NCI-H748 treated with DMSO at 0.1 percent for 48 hours (cell line): ENCODE measurements at places on chromosomes 13 and 19.

DNA sequence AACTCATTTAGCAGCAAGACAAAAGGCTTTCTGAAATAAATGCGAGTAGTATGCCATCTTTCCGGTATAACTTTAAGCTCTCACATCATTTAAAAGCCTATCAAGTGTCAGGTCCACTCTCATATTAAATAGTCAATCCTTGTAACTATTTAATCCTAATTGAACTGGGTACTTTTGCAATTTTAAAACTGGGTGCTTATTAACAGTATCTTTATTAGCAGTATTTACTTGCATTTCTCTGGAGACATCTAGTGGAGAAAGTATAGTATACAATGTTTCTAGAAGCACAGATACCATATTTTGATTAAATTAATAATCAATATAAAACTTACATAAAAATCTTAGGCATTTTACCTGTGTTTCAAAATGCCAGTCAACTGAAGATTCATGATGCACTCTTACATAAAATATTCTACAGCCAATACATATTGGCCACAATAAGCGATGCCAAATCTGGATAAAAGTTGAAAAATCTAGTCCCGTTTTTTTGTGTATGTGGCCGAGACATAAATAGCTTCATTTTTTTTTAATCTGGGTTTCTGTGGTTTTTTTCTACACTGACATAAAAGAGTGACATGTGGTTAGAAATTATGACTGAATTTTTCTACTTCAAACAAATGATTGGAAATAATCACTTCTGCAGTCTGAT is 4.3 kb upstream of the POSTN start:
- peak; percentile 39 for DNase-seq

DNA sequence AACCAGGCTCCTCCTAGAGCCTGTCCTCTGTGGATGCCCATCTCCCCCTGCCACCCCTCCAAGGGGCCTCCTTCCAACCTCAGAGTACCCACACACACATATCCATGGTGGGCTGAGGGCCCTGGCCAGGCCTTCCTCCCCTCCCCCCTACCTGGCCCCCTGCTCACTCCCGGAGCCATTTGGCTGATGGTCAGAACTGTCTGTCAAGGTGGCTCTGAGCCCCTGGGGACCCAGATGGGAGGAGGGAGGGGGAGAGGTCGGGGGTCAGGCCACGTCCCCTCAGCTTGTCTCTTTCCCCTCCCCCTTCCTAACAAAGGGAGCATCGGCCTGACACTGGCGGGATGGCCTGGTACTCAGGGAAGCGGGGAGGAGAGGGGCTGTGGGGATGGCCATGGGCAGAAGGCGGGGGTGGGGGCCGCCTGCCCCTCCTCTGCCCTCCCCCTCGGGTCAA is 18.7 kb upstream of the POU2F2 start:
- DNase-seq, result no peak

DNA sequence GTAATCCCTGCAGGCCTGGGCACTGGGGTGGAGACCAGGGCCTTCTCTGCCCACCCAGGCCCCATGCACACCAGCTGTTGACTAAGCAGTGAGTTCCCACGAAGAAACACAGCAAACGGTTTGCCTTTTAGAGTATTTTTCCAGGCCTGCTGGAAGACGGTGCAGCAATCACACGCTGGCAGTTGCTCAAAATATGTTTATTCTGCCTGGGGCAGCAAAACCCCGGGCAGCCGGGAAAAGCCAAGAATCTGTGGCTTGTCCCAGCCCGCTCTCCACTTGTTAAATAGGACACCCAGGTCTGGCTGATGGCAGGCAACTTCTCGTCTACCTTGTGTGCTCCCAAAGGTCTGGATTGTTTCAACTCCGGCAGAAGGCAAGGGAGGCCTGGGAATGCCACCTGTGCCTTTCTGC is 40.8 kb downstream of the GGACT start:
- DNase-seq, result no peak

GRCh38 chr13:114116734-114117133 is 15.7 kb downstream of the RASA3 start:
- no peak for DNase-seq

GRCh38 chr19:18756896-18757295 is 34.2 kb downstream of the COMP start:
- no peak for DNase-seq

DNA sequence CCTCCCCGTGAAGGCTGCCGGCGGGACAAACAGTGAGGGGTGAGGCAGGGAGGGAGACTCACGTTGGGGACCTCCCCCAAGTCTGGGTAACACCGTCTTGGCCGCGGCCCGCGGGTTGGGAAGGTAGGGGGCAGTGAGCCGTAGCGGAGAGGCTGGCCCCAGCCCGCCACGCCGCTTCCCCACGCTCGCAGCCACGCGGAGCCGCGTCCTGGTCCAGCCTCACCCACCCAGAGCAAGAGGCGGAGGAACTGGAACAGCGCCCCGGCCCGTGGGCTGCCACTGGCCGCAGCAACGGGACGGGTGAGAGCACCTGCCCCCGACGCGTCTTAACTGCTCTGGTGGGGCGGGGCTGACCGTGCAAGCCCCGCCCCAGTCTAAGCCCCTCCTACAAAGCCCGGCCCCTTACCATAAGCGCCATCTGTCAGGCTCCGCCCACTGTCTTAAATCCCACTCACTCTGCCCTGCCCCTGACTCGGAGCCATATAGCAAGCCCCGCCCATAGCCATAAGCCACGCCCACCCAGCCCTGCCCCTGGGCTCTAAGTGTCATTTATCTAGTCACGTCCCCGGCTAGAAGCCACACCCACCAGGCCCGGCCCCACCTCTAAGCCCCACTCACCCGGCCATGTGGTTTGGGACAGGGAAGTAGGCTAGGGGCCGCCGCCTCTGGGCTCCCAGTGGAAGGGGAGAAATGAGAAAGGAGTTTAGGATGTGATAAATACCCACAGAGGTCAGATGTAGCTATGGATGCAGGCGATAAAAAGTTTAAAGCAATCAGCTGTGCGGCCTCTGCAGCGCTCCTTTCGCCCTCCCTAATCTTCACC is 2.1 kb upstream of the CCL25 start:
- DNase-seq, result peak; percentile 63

GRCh38 chr13:46996316-46997030 is 99.6 kb upstream of the HTR2A start:
- no peak for DNase-seq
